ENCODE measurements at places on chromosomes 4 and X.

GRCh38 chr4:8543623-8544022 is 36.6 kb upstream of the GPR78 start:
- no peak for DNase-seq

DNA sequence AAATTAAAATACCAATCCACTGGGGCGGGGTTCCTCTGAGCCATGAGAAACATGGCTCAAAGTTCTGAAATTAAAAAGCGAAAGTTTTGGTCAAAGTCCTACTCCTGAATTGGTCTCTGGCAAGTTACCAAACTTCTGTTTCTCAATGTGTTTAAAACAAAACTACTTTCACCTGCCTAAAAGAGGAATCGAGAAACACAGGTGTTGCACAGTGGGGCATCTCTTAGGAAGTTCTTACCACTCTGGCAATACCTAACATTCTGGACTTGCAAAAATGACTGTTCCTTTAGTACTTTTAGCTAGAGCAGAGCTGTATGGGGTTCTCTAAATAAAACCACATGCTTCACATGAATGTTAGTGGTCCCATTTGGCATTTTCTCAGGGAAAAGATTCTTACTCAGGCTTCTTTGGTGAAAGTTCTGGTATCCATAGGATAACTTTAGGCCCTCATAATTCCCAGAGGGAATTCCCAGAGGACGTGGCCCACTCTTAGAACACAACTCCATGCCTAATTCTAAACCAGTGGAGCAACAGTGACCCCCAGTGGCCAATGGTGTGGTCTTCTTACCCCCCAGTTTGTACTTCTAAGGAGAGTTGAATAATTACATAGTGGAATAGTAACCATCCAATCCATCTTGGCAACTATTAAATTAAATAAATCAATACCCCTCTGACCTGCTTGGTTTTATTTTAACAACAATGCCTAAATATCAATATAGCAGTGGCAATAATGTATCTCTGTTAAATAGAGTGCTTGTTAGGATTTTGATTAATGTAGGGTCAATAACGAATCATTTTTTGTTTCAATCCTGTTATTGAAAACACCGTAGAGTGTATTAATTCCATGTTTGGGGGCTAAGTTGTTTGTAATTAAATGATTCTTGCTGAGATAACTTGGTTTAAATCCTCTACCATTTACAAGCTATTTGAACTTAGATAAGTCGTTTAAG is 21.9 kb downstream of the BMP3 start:
- DNase-seq, result peak; percentile 27

DNA sequence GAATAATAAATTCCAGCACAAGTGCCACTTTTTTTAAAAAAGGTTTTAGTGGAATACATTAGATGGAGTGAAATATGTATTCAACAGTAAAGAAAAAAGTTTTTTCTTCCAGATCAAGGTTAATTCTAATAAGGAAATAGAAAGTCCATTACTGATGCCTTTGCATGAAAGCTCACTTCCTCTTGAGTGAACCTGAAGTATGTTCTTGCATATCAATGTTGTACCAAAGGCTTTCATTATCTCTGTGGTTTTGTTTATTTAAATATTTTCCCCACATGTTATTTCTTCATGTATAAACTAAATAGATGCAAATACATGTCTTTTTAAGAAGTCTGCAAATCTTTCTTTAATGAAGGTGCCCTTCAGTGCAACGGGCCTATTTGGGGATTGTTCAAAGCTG is 307.9 kb downstream of the C4orf33 start:
- DNase-seq, result no peak

GRCh38 chrX:41259516-41259915 is 74.4 kb upstream of the DDX3X start:
- no peak for DNase-seq

DNA sequence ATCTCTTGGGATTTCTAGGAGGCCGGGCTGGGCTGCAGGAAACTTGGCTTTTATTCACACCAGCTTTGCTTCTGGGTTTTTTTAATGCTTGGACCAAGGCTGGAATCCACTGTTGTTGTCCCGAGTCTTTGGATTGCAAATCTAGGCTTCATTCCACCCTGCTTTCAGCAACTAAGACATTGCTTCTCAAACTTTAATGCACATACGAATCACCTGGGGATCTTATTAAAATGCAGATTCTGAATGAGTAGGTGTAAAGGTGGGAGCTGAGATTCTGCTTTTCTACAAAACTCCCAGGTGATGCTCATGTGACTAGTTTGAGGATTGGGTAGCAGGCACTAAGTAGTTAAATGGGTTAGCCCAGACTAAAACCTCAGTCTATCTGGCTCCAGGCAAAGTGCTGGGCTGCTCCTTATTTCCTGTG is 39.2 kb upstream of the GPC4 start:
- DNase-seq, result no peak

- DNase-seq, result peak; percentile 42
These were observed 1793.7 kb upstream of the TENM3 start for GRCh38 chr4:180449395-180449956.

DNA sequence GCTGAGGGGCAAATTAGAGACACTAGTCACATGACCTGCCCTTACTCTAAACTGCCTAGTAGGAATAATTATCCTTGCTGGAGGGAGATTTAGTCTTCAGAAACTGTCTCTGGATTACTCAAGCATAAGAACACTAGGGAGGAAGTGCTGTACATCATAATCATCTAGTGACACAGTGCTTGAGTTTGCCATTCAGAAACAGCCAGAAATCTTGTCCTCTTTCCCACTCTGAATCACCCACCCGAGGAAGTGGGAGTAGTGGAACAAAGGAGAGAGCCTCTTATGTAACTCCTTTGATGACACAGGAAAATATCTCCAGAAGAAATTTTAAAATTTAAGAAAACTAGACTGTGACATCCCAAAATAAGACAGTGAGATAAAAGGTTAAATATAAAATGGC is 69.3 kb upstream of the PCDH19 start:
- DNase-seq, result no peak

DNA sequence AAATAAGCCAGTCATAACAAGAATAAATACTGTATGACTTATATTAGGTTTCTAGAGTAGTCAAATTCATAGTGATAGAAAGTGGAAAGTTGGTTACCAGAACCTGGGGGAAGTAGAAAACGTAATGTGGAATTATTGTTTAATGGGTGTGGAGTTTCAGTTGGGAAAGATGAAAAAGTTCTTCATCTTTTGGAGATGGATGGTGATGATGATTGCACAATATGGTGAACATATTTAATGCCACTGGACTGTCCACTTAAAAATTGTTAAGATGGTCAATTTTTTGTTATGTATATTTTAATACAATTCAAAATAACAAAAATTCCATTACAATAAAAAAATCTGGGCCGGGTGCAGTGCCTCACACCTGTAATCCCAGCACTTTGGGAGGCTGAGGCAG is 289.6 kb downstream of the ZIC3 start:
- DNase-seq, result no peak

GRCh38 chrX:133815496-133815895 is 169.9 kb downstream of the GPC3 start:
- no peak for DNase-seq

GRCh38 chr4:141919649-141920048 is 283.3 kb downstream of the IL15 start:
- DNase-seq, result no peak

DNA sequence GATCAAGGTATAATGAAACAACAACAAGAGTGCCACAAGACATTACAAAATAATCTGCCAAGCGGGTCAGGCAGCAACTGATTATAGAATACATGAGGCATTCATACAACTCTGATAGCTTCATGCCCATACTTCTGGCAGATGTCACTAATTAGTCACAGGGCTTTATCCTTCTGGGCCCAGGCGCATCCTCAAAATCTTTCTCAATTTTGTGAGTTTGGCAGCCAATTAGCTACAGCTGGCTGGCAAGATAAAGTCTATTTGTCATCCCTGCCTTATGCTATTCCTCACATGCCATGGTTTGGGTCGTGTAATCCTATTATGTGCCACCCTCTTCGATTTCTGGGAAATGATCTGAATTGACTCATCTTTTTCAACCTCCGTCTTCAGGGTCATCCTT is 254.3 kb downstream of the PACRGL start:
- no peak for DNase-seq

GRCh38 chr4:142354041-142354440 is 492.1 kb downstream of the INPP4B start:
- no peak for DNase-seq

GRCh38 chr4:150173432-150173861 is 95.2 kb downstream of the DCLK2 start:
- no peak for DNase-seq

DNA sequence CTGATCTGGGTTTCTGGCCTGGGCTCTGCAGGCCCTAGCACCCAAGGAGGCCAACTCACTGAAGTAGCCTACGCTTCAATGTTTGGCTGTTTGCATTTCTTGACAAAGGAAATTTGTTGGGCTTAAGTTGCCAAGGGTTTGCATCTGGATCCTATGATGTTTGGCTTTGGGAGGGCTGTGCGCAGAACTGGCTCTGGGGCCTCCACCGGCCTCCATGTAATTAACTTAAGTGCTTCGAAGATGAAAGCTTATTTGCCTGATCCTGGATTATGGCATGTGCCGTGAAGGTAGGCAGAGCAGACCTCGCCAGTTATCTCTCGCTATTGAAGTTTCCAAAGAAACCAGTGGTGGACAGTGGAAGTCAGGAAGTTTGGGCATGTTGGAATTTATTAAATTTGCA is 124.3 kb upstream of the STX18 start:
- no peak for DNase-seq

- peak; percentile 46 for DNase-seq
These were observed 199.3 kb downstream of the TMA16 start for GRCh38 chr4:163693776-163694175.

GRCh38 chr4:108168671-108169523 is at the start of gene LEF1:
Gene LEF1 (minus strand): TSS chr4:108168932. CDS start chr4:108167767, 1,165 bp downstream.
- no peak for DNase-seq

DNA sequence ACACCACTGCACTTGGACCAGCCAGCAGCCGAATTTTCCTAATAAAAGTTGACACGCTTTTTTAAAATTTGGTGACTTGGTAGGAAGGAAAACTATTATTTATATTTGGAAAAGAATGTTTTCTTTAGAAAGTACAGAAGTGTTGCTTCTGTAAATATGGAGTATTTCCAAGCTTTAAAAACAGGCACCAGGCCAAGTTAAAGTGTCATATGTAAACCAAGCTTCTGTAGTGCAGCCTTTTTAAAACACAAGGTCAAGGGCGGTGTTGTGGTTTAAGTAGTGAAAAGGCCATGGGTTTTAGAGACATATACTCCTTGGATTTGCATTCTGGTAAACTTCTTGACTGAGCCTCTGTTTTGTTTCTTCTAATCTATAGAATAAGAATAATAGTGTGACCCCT is 62.7 kb downstream of the TRIM2 start:
- DNase-seq, result no peak

DNA sequence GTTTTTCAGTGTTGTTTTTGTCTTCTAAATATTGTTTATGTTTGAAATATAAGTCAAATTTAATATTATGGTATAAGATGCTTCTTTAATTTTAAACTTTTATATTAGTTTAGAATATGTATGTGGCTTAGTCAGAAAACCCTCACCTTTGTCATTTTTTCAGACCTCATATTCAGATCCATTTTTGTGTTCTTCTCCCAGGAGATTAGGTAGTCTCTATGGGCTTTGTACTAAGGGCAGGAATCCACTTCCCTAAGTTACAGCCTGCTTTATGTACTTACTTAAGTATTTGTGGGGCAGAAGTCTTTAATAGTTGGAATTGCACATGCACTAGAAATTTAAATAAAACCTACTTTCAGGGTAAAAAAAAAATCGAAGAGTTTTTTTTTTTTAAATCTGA is 63.5 kb upstream of the TENM3 start:
- no peak for DNase-seq

- no peak for DNase-seq
These were observed 60.2 kb downstream of the PTTG2 start for GRCh38 chr4:38020386-38020785.

- no peak for DNase-seq
These were observed 56.4 kb upstream of the NFKB1 start for GRCh38 chr4:102444752-102445151.

GRCh38 chr4:102089850-102090621 is 255.2 kb downstream of the SLC39A8 start:
- DNase-seq, result no peak

- DNase-seq, result no peak
These were observed 1.8 kb downstream of the ZNF674 start for GRCh38 chrX:46543441-46543840.

- DNase-seq, result no peak
These were observed 11.0 kb upstream of the VSIG1 start for GRCh38 chrX:108033890-108034289.

DNA sequence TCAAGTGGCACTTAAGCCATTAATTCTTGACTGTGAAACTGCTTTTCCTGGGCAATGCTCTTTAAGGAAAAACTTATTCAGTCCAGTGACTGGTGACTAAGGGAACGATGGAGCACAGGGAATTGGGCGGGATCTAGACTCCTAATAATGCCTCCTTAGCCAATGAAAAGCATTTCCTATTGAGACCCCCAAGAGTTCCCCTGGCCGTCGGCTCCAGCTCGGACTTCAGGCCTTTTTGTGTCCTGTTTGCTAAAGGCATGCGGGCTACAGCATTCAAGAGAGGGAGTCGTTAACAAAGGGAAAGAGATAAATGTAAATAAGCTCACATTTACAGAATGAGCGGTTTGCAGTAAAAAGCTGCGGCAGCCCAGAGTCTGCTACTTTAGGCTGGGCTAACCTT is at the start of gene LPAR4:
TSS of gene LPAR4 (plus strand) at position 232 of the 400 bp plus-strand sequence. CDS start 7,150 bp downstream, outside the sequence.
- DNase-seq, result no peak

DNA sequence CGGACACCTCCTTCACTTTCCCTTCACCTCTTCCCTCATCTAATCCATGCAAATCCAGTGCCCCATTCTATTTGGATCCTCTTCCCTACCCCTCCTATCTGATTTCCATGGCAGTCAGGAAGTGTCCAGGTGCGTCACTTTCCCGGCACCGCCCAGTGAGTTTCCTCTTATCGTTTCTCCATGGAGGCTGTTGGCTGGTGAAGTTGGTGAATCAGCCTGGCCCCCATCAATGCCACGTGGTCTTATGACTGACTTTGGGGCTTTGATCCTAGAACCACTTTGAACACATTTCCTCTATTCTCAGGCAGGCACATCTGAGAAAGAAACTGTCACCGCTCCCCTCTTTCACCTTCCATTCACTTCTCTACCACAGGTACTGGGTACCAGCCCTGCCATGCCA is 137.8 kb downstream of the CEP135 start:
- DNase-seq, result no peak

DNA sequence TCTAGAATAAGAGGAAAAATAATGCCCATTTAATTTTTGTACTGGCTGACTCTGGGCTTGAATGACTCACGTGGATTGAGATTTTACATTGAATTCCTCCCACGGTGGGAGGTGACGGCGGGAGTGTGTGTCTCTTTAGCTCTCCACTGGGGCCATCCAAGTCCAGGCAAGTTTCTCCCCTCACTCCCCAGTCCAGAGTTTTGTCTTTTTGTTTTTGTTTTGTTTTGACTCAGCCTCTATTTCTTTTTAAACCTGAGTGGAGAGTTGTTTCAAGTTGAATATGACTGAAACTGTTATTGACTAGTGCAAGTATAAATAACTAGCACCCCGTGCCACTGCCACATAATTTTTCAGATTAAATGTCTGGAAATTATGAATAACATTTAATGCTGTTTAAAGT is 13.6 kb downstream of the CHST7 start:
- DNase-seq, result no peak

DNA sequence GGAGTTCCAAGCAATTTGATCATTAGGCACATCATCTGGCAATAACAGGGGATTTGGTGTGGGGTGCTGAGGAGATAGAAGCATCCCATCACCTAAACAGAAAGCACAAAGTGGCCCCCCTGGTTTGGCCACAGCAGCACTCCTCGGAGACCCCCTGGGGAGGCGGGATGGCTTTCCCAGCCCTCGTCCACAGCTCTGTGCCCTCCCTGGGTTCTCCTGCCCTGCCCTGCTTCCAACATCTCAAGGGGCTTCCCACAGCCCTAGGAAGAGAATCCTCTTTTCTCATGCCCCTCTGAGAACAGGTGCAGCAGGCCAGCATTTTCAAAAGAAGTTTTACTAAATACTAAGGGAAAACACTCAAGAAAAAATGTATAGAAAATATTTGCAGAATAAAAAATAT is 12.8 kb downstream of the ATP5ME start:
- DNase-seq, result no peak

Measured in RWPE1 (cell line).